ENCODE measurements at places on chromosomes 13 and 19.

GRCh38 chr19:1796395-1797142, 15.5 kb downstream of the ATP8B3 start:
- no peak for DNase-seq

DNA sequence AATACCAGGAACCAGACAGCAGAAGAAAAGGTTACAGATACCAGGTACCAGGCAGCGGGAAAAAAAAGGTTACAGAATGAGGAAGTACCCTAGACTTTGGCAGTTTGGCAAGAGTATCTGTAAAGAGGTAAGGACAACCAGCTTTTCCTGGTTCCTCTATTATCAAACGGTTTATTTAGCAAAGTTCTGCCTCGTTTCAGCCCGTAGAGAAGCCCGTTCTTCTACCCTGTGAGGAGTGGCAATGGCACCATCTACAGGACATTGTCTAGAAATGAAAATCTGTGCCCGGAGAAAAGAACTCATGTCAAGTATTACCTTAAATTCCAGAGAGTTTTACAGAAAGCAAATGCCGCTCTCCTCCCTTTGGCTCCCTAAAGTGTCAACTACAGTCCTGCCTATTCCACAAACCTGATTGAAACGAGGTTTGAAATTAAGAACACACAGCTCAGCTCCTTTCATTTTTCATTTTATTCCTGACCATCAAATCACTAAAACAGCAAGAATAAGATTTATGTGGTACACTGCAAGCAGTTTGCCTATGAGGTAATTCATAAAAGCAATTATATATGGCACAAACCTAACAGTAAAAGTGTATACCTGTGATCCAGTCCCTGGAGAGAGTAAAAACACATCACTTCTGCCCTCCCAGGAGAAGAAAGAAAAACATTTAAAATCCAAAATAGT, 226.3 kb downstream of the SLC7A1 start:
- DNase-seq = no peak

DNA sequence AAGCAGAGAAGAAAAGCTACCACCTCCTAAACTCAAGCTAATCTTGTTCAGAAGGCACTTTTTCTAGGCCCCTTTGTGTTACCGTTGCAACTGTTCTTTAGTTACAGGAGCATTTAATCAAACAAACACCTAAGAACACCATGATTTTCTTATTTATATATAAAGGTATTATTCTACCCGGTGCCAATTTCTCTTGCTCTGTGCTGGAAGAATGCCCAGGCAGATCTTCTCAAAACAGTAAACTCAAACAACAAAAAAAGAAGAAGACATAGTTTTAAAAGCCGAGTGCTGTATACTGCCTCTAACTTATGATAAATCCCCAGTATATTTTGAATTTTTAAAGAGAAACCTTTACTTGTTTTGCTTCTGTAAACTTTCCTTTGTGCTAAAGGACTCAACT, 20.4 kb downstream of the SLC7A1 start:
- no peak for DNase-seq

DNA sequence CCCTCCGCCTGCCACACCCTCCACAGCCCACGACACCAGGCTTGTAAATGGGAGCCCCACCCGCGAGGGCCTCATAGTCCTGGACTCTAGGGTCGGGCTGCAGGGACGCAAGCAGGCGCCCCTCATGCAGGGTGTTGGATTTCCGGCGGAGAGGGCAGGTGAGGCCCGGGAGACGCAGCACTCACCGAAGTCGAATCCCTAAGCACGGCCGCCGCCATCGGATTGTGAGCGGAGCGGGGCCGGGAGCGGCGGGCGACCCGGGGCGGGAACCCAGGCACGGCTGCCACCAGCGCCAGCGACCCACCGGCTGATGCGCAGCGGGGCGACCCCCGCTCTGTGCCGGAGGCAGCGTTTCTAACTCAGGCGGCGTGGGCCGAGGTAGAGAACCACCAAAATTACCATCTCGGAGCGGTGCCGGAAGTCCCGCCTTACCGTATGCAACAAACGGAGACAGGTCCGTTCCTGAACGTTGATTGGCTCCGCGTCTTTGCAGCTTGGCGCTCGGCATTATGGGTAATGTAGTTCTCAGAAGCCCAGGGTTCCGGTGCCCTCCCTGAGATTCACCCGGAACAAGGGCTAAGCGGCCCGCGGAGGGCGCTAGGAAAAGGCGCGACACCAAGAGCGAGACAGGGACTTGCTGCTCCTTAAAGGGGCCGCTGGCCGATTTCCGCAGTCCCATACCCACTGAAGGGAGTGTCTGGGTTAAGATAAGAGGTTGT, at the start of gene ZNF416:
ZNF416 (minus strand) TSS at position 425 of the 719 bp plus-strand sequence; CDS start at position 218, 207 bp downstream.
- peak; percentile 99 for DNase-seq

DNA sequence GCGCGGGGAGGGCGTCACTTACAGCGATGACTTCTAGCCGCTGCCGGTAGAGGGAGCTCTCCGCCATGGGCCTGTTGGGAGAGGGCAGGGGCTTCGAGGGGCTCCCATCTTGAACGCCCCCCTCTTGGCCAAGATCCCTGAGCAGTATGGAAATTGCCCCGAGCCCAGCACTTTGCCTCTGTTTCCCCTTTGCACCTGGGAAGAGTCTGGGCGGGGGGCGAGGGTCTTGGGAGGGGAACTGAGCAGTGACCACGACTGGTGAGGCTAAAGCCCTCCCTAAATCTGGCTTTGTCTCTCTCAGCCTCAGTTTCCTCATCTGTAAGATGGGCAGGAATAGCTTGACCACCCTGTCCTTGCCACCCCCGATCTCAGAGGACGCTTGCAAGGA, 2.8 kb downstream of the PALM3 start:
- no peak for DNase-seq

DNA sequence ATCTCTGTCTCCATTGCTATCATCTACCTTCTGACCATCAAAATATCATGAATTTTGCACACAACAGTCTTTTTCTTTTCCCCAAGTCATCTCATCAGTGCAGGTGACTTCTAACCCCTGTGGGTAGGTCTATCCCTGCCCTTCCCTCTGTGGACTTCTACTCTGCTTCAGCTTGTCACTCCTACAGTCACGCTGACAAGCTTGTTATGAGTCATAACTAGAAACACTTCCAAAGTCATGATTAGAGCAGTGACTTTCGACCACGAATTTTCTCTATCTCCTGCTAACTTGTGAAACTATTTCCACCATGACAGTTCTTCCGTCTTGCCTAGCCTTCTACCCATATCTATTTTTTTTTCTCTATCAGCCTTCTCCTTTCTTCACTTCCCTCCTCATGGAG, 343.7 kb upstream of the ARGLU1 start:
- DNase-seq = no peak

DNA sequence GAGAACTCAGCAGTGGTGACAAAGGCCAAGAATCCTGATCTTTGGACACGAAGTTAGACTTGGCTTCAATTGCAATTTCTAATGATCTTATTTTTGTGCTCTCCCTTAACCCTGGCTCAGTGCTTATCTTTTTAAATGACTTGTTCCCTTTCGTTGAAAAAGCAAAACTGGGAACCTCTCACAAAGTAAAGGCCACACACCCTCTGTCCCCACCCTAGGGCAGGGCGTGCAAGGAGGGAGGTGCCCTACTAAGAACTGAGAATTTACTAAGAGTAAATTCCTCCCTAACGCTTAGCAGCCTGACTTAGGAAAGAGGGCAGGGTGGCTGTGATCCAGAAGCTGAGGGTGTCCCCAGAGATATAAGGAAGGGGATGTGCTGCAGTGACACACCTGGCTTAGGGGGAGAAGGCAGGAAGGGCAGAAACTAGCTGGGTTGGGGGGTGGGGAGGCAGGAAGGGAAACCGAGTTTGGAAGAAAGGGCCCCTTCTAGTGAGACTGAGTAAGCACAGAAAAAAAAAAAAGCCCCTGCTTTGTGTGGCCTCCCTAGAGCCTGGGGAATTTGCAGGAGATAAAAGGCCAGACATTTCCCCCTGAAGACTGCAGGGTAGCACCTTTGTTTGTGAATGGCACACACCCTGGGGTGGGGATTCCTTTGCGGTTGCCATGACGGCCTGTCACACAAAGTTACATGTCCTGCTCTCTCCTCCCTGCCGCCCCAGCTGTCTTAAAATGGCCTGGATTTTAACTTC, 435.1 kb downstream of the EFNB2 start:
- no peak for DNase-seq

GRCh38 chr13:31038834-31039552, 106.5 kb downstream of the TEX26 start:
- no peak for DNase-seq

DNA sequence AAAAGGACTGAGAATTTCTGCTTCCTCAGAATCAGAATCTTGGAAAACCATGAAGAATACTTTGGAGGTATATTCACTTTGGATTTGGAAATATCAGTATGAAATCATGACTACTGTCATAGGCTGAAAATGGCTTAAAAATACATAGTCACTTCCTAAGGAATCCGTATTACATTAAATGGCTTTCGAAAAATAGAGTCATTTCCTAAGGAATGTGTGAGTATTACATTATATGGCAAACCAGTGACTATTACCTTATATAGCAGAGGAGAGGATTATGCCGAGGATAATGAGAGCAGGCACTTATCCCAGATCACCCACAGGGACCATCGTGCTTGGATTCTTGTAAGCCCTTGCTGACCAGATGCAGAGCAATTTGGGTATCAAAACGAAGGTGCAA, 1471.8 kb downstream of the EFNB2 start:
- DNase-seq = no peak
